ENCODE measurements at places on chromosomes 5 and 9. TPM values are rescaled to one million over a fixed set of nuclear protein-coding genes. Genes with fewer than 3 reads are reported as not detected.

GRCh38 chr5:40217553-40217952 lies 462.2 kb upstream of the PTGER4 start:
- DNase-seq, result no peak
- H3K4me3 ChIP-seq, result no peak overlapping the region
- peaks cover 24% of the 10 kb centered on the region for H3K4me1 ChIP-seq
- H3K27me3 ChIP-seq, result no peaks in the 10 kb centered on the region
- no peaks in the 10 kb centered on the region for H3K36me3 ChIP-seq
- H3K27ac ChIP-seq, result no peak overlapping the region

GRCh38 chr5:118705959-118706667 lies 282.2 kb downstream of the DTWD2 start:
- no peaks in the 10 kb centered on the region for H3K36me3 ChIP-seq
- no peaks in the 10 kb centered on the region for H3K27me3 ChIP-seq
- H3K4me3 ChIP-seq, result no peak overlapping the region
- no peak for DNase-seq
- H3K27ac ChIP-seq, result no peak overlapping the region

GRCh38 chr5:52922384-52922783 lies 66.8 kb upstream of the ITGA2 start:
- 0 out of 2 replicates have a peak, but pooled peaks cover 5% of the 10 kb centered on the region for H3K4me1 ChIP-seq
- H3K36me3 ChIP-seq, result no peaks in the 10 kb centered on the region

- DNase-seq, result no peak
- no peak overlapping the region for H3K4me3 ChIP-seq
- H3K27ac ChIP-seq, result no peak overlapping the region
- no peaks in the 10 kb centered on the region for H3K36me3 ChIP-seq
- H3K4me1 ChIP-seq, result no peaks in the 10 kb centered on the region
Observed at GRCh38 chr5:62707131-62707530, 128.5 kb downstream of the LRRC70 start.

DNA sequence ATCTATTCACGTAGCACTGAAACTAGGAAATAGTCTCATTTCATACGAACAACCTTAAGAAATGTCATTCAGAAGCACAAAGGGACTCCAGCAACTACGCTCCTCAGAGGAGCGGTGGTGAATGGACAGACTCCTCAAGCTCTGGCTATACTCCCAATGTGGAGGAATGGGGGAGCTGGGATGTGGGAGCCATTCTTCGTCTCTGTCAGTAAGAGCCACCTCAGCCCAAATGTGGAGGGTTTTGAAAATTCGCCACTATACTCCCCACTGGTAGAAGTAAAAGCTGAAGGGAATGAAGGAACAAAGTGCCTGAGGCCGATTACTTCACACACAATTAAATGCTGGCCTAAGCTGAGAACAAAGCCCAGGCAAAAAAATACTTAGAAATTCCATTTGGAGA lies 96.3 kb downstream of the ADAMTS12 start:
- no peaks in the 10 kb centered on the region for H3K27me3 ChIP-seq
- H3K4me1 ChIP-seq, result no peaks in the 10 kb centered on the region
- DNase-seq, result no peak

GRCh38 chr5:139611703-139612584 lies 36.2 kb upstream of the CXXC5 start:
- H3K4me1 ChIP-seq, result no peaks in the 10 kb centered on the region
- H3K27me3 ChIP-seq, result no peaks in the 10 kb centered on the region
- DNase-seq, result no peak
- H3K4me3 ChIP-seq, result no peak overlapping the region
- H3K36me3 ChIP-seq, result peaks cover 43% of the 10 kb centered on the region

DNA sequence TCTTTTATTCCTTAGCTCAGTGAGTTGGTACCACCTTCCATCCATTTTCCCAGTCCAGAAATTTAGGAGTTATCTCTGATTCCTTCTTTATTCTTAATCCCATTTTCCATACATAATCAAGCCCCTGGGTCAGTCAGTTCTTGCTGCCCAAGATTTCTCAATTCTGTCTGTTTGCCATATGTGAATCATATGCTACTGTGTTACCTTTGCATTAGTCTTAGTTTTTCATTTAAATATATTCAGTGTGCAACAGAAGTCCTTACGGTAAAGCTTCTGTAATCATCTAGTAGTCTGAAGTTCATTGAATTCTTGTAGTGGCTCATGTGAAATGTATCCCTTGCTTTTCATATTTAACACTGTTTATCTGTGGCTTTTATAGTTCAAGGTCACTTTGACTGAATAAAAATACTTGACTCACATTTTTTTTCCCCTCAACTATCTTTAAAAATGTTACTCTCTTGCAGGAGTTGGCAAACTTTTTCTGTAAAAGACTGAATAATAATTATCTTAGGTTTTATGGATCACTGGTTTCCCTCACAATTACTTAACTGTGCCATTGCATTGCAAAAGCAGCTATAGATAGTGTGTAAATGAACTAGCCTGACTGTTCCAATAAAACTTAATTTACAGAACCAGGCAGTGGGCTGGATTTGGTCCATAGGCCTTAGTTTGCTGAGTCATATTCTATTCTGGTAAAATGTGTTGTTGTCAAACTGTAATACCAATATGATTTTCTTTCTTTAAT lies 6.9 kb downstream of the KIAA1958 start:
- H3K4me3 ChIP-seq, result no peak overlapping the region
- no peaks in the 10 kb centered on the region for H3K27me3 ChIP-seq
- no peak for DNase-seq
- H3K36me3 ChIP-seq, result peaks cover 21% of the 10 kb centered on the region
- no peak overlapping the region for H3K27ac ChIP-seq

DNA sequence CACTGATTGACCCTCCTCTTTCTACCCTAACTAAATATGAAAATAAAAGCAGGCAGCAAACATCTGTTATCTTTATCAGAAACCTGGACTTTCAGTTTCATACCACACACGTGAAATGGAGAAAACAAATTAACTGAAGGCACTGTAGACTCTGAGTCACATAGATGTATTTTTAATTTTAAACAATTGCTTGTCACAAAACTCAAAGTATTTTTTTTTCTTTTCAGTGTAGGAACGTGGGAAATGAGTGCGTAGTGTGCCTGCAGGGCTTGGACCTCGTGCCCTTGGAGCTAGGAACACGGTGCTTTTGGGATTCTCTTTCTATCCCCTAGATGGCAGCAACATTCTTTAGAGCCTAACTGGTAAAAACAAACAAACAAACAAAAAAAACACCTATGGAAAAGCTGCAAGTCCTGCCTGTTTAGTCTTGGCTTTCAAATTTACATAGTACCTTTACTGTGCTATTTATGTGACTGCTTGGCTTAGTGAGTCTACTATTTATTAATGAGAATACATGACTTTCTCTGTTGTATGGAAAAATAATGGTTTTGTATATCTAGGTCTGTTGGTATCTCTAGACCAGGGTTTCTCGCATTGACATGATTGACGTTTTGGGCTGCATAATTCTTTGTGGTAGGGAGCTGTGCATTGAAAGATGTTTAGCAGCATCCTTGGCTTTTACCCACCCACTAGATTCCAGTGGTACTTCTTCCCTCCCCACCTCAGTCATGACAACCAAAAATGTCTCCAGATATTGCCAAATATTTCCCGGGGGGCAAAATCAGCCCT lies 16.8 kb upstream of the ACTBL2 start:
- H3K27ac ChIP-seq, result no peak overlapping the region
- H3K36me3 ChIP-seq, result no peaks in the 10 kb centered on the region
- no peak overlapping the region for H3K4me3 ChIP-seq
- H3K4me1 ChIP-seq, result peaks cover 31% of the 10 kb centered on the region

DNA sequence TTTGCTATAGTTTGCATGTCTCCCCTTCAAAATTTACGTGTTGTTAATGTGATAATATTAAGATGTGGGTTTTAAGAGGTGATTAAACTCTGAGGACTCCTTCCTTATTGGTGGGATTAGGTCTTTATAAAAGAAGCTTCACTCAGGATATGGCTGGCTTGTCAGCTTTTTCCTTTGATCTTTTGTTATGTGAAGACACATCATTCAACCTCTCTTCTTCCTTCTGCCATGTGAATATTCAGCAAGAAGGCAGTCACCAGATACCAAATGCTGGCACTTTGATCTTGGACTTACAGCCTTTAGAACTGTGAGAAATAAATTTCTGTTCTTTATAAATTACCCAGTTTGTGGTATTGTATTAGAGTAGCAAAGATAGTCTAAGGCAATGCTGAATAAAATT lies 855.9 kb upstream of the CDH10 start:
- no peak overlapping the region for H3K27ac ChIP-seq
- H3K36me3 ChIP-seq, result no peaks in the 10 kb centered on the region
- DNase-seq, result no peak
- H3K4me1 ChIP-seq, result no peaks in the 10 kb centered on the region
- H3K4me3 ChIP-seq, result no peak overlapping the region

DNA sequence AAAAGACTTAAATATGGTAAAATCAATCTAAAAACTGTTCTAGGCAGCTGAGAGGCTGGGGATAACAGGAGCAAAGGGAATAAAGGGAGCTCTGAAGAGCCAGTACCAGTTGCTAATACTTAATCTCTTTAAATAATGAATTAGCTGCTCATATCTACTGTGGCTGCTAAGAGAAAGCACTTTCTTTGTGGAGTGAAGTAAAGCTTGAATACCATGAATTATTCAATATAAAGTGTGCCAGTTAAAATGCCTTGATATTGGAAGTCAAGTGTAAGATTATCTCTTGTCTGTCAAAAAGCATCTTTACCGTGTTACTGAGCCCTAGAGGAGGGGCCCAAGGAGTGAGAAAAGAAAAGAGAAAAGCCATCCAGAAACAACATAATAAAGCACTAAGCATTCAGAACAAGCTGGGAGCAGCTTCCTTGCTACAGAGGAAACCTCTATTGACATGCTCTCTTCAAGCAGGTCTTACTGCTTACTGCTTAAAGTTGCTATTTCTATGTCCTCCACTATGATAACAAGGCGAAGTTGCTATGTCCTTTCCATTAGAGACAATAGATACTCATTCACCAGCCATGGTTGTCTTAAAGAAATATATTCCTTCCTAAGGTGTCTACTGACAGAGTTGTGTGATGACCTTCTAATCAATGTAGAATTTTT lies 297.4 kb downstream of the CETN3 start:
- DNase-seq, result no peak
- H3K27ac ChIP-seq, result no peak overlapping the region
- H3K4me1 ChIP-seq, result peaks cover 3% of the 10 kb centered on the region

TMEFF1 gene
- total RNA-seq, result 20.6 TPM

- H3K4me1 ChIP-seq, result no peaks in the 10 kb centered on the region
- H3K27ac ChIP-seq, result no peak overlapping the region
- no peaks in the 10 kb centered on the region for H3K36me3 ChIP-seq
- H3K27me3 ChIP-seq, result no peaks in the 10 kb centered on the region
- H3K4me3 ChIP-seq, result no peak overlapping the region
Observed at GRCh38 chr9:75372499-75373268, 284.4 kb downstream of the OSTF1 start.

DNA sequence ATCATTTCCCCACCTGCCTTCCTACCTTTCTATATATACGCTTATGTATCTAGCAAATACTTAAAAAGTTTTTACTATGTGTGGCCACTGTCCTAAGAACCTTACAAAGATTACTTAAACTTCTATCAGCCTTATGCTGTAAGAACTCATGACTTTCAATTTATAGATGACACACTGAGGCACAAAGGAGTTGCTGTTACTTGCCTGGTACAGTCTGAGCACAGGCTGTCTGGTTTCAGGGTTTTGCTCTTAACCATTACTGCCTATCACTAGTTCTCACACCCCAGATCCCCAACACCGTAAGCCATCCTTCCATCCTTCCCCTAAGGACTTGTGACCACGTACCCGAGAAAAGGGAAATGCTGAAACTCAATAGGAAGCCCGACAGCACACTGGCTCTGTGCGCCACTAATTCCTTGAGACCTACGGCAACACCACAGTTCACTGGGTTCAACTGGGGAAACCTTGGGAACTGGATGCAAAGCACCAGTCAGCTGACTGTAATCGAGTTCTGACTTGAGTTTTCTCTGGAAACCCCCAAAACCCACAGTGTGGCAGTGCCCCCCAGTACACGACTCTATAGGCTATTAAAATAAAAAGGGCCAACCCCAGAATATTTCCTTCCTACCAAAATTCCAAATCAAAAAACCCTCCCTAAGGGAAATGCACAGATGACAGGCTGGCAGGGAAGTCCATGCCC lies 56.0 kb downstream of the AUH start:
- no peak overlapping the region for H3K4me3 ChIP-seq
- no peak overlapping the region for H3K27ac ChIP-seq
- no peaks in the 10 kb centered on the region for H3K27me3 ChIP-seq
- H3K36me3 ChIP-seq, result no peaks in the 10 kb centered on the region

DNA sequence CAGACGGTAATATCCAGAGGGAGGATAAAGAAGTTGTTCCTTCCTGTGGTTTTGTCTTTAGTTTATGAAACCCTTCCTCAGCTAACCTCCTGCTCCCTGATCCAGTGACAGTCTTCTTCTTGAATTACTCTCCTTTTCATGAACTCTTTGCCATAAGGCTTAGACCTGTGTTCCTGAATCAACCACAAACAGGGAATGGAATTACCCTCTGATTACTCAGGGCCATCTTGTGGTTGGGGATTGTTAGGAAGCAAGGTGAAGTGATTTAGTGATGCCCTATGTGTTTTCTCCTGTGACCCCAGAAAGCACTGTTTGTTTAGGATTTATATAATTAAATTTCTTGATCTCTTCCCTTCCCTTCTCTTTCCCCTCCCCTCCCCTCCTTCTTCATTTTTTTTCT lies 409.1 kb downstream of the TAF11L14 start:
- no peak overlapping the region for H3K27ac ChIP-seq
- DNase-seq, result peak; percentile 76
- H3K36me3 ChIP-seq, result no peaks in the 10 kb centered on the region
- no peak overlapping the region for H3K4me3 ChIP-seq
- H3K4me1 ChIP-seq, result peaks cover 6% of the 10 kb centered on the region

- no peaks in the 10 kb centered on the region for H3K27me3 ChIP-seq
- no peak for DNase-seq
- H3K4me3 ChIP-seq, result no peak overlapping the region
- H3K36me3 ChIP-seq, result no peaks in the 10 kb centered on the region
- no peaks in the 10 kb centered on the region for H3K4me1 ChIP-seq
Observed at GRCh38 chr5:128446-128845, 36.5 kb downstream of the PLEKHG4B start.

DNA sequence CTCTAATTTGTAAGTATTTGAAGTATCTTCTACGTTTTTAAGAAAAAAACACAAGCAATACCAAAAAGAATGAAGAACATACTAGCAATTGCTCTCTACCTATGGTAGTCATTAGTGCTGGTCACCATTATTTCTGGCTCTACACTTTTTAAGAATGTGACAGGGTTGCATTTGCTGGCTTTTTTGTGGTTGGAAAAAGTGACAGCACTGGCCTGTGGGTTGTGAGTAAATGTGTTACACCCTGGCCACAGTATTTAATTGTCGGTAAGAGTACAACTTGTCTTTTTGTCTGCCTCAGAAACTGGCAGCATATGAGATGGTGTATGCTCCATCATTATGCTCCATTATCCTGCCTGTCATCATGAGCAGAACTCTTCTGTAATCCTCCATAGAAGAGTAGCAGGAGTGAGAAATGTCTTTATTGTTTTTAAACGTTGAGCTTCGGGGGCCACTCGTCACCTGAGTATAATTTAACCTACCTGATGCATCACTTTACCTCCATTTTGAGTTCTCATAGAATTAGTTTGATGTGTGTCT lies 449.8 kb downstream of the ISL1 start:
- no peak overlapping the region for H3K27ac ChIP-seq
- DNase-seq, result no peak
- no peaks in the 10 kb centered on the region for H3K36me3 ChIP-seq
- 0 out of 2 replicates have a peak, but pooled peaks cover 3% of the 10 kb centered on the region for H3K27me3 ChIP-seq
- no peak overlapping the region for H3K4me3 ChIP-seq

MEF2C gene
- 67.2 TPM for total RNA-seq

Data from SJCRH30 (cell line).